Placental pericyte (primary cell): ENCODE measurements at places on chromosomes 2 and 18. TPM values are rescaled to one million over a fixed set of nuclear protein-coding genes. Genes with fewer than 3 reads are reported as not detected.

Gene KLHL30
- 0.43 and 1.1 TPM in 2 replicates for total RNA-seq

Gene UGT1A1
- total RNA-seq: not detected in 2 replicates

Gene TMEM198
- total RNA-seq: 1.1 and 6.8 TPM in 2 replicates

Gene ZNF892
- total RNA-seq: 2.4 and 3.6 TPM in 2 replicates

Gene HES6
- total RNA-seq: 3.9 and 9.6 TPM in 2 replicates

Gene PSMA8
- total RNA-seq: not detected in 2 replicates

Gene DIPK1C
- not detected in 2 replicates for total RNA-seq

Gene EPHA4
- 5.3 and 17.5 TPM in 2 replicates for total RNA-seq

Gene FOXI3
- not detected in 2 replicates for total RNA-seq

Gene SATB2
- total RNA-seq: 0.88 and 18.2 TPM in 2 replicates

Gene KCNK3
- total RNA-seq: 0.22 and 0.29 TPM in 2 replicates

Gene MC2R
- not detected in 2 replicates for total RNA-seq

Gene VIL1
- not detected in 2 replicates for total RNA-seq

Gene CD226
- total RNA-seq: 1.1 and 1.5 TPM in 2 replicates

Gene AOX1
- total RNA-seq: 1.8 and 11.9 TPM in 2 replicates

Gene LBX2
- 1.9 and 3.1 TPM in 2 replicates for total RNA-seq

Gene GPR75
- 1.3 and 4.9 TPM in 2 replicates for total RNA-seq

Gene ZNF804A
- total RNA-seq: 0.22 and 5.2 TPM in 2 replicates

Gene GLB1L
- total RNA-seq: 15.2 and 23.4 TPM in 2 replicates

Gene DNMT3A
- 9.3 and 10.9 TPM in 2 replicates for total RNA-seq

Gene PARD3B
- total RNA-seq: 26.0 and 26.9 TPM in 2 replicates

Gene TOGARAM2
- under 0.01 TPM in 2 replicates for total RNA-seq

Gene FAM228A
- total RNA-seq: 0.14 and 1.5 TPM in 2 replicates

Gene FBXO48
- total RNA-seq: 0.44 and 1.4 TPM in 2 replicates

Gene GALNT13
- under 0.01 and 0.14 TPM in 2 replicates for total RNA-seq

Gene GALR1
- not detected in 2 replicates for total RNA-seq

Gene OSR1
- total RNA-seq: 5.0 and 6.6 TPM in 2 replicates

Gene TTC27
- 18.2 and 32.1 TPM in 2 replicates for total RNA-seq

Gene ASTL
- total RNA-seq: not detected in 2 replicates
